IMR-90 (cell line): ENCODE measurements at places on chromosomes 2 and 18. TPM values are rescaled to one million over a fixed set of nuclear protein-coding genes. Genes with fewer than 3 reads are reported as not detected.

IL1RN gene
- polyA plus RNA-seq = not detected in 2 replicates

OR6B2 gene
- polyA plus RNA-seq = not detected in 2 replicates

DNA sequence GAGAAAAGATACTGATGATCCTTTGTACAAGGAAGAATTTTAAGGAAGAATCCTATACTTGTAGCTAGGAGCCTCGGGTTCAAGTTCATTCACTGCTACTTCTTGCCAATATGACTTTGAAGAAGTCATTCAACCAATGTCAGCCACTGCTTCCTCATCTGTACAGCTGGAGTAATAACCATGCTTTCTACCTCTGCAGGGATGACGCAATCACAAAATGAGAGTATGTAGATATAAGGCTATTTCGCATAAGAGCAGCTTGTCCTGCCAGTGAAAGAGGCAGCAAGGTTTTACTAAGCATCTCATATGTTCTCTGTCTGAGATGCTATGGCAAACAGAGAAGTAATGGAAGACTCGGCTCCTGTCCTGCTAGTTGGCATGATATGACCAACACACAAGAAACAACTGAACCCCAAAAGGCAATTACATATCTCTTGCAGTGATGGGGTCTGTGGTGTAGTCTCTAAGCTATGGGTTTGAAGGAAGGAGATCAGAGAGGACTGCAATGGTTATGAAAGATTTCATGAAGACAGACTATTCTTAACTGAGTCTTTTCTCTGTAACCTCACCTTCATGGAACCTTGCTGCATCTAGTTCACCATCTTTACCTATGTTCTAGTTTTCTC, 9.2 kb downstream of the AAK1 start:
- peak; percentile 28 for DNase-seq

- DNase-seq = no peak
Observed at GRCh38 chr2:221810650-221811049, 238.5 kb upstream of the EPHA4 start.
